ENCODE measurements at places on chromosomes 2 and 18. TPM values are rescaled to one million over a fixed set of nuclear protein-coding genes. Genes with fewer than 3 reads are reported as not detected.

GRCh38 chr2:101986804-101987740, 4.7 kb upstream of the IL1R2 start:
- H3K27ac ChIP-seq = no peak overlapping the region
- no peaks in the 10 kb centered on the region for H3K27me3 ChIP-seq
- no peaks in the 10 kb centered on the region for H3K36me3 ChIP-seq
- peaks cover 15% of the 10 kb centered on the region for H3K4me1 ChIP-seq
- no peak overlapping the region for H3K4me3 ChIP-seq

DNA sequence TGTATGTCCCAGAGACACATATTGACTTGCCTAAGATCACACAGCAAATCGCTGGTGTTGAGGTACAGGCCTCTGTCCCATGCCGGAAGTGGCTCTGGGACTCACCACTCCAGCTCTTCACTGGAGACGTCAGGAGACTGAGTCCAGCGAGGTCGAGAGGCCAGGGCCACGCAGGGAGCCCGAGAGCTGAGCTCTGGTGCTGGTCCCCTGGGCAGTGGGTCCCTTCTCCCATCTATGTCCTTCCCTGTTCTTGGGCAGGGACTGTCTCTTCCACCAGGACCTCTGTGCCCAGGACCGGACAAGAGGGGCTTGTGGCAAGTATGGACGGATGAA, 62.4 kb upstream of the TWIST2 start:
- peaks cover 5% of the 10 kb centered on the region for H3K27me3 ChIP-seq
- H3K4me3 ChIP-seq = no peak overlapping the region
- DNase-seq = no peak
- no peaks in the 10 kb centered on the region for H3K4me1 ChIP-seq
- no peaks in the 10 kb centered on the region for H3K36me3 ChIP-seq
- no peak overlapping the region for H3K27ac ChIP-seq

DNA sequence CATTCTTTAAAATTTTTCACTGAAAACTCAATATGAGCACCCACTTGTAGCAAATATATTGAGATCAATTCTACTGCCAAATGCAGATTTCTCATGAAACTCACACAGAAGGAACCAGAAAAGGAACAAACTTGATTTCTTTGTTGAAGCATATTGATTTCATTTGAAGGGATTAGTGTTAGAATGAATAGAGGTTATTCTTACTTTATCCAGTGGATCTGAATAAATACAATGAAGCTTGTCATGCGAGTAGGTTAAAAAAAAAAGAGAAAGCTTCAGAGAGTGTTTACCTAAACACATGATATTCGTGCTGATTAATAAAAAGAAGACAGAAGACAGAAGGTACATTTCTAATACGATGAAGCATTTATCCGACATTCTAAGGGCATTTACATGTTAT, 226.7 kb upstream of the ZSWIM2 start:
- no peak overlapping the region for H3K27ac ChIP-seq
- no peaks in the 10 kb centered on the region for H3K36me3 ChIP-seq
- H3K27me3 ChIP-seq = no peaks in the 10 kb centered on the region
- no peak overlapping the region for H3K4me3 ChIP-seq
- no peaks in the 10 kb centered on the region for H3K4me1 ChIP-seq
- DNase-seq = no peak

- no peaks in the 10 kb centered on the region for H3K4me1 ChIP-seq
- no peak overlapping the region for H3K4me3 ChIP-seq
- H3K27me3 ChIP-seq = no peaks in the 10 kb centered on the region
These were observed 65.0 kb downstream of the SLC4A5 start for GRCh38 chr2:74278176-74278575.

DNA sequence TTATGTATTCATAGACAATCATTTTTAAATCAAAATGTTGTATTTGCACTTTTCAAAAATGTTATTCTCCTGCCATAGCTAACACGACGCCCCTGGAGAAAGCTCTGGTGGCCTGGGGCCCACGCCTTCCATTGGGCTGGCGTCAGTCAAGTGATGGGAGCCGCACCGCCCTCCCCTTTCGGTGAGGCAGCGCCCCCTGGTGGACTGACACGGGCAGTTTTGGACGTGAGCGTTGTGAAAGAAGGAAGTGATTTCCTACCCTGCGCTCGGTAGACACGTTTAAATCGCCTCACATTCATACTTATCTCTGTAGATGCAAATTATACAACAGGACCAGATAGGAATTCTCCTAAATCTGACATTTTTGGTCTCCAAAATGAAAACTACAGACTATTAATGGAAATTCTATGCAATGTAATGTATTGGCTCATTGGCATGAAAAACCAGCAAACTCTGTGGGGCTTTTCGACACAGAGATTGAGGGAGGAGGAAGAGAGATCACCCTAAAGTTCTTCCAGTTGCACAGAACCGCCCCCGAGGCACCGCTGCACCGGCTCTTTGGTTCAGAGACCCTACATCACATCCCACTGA, 326.2 kb upstream of the SOX11 start:
- H3K36me3 ChIP-seq = no peaks in the 10 kb centered on the region
- DNase-seq = no peak
- H3K27me3 ChIP-seq = no peaks in the 10 kb centered on the region

- DNase-seq = no peak
- H3K36me3 ChIP-seq = no peaks in the 10 kb centered on the region
- peaks cover 17% of the 10 kb centered on the region for H3K4me1 ChIP-seq
- H3K27ac ChIP-seq = no peak overlapping the region
- no peak overlapping the region for H3K4me3 ChIP-seq
These were observed 2.3 kb upstream of the TFCP2L1 start for GRCh38 chr2:121287146-121287798.

- H3K4me1 ChIP-seq = peaks cover 48% of the 10 kb centered on the region
- no peak for DNase-seq
- H3K27me3 ChIP-seq = no peaks in the 10 kb centered on the region
- peak overlapping the region; percentile 38 for H3K4me3 ChIP-seq
- peak overlapping the region; percentile 59 for H3K27ac ChIP-seq
These were observed 17.7 kb upstream of the RAB10 start for GRCh38 chr2:26016012-26016705.

GRCh38 chr2:169320561-169320960, 41.8 kb downstream of the LRP2 start:
- no peaks in the 10 kb centered on the region for H3K27me3 ChIP-seq
- DNase-seq = no peak
- no peak overlapping the region for H3K27ac ChIP-seq
- H3K4me3 ChIP-seq = no peak overlapping the region
- H3K36me3 ChIP-seq = no peaks in the 10 kb centered on the region

DNA sequence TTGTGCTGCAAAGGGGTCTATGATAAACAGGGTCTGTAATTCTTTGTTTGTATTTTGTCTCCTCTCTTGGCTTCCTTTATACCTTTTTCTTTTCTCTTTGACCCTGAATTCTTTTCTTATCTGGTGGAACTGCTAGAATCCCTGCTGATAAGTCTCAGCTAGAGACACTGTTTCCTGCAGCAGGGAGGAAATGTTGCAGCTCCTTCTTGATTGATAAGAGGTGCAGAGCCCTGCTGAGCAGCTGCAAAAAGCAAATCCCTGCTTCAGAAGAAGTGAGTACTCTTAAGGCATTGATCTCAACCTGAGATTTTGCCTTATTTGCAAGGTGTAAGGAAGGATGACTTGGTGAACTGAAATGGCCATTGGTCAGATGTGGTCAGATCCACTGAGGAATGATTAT, 167.8 kb downstream of the NUP35 start:
- H3K4me3 ChIP-seq = no peak overlapping the region
- DNase-seq = no peak
- H3K27me3 ChIP-seq = no peaks in the 10 kb centered on the region
- no peaks in the 10 kb centered on the region for H3K36me3 ChIP-seq
- no peak overlapping the region for H3K27ac ChIP-seq

- H3K4me3 ChIP-seq = no peak overlapping the region
- DNase-seq = no peak
- no peaks in the 10 kb centered on the region for H3K4me1 ChIP-seq
- no peaks in the 10 kb centered on the region for H3K27me3 ChIP-seq
- no peak overlapping the region for H3K27ac ChIP-seq
These were observed 52.5 kb downstream of the CCDC141 start for GRCh38 chr2:178997477-178997876.

GRCh38 chr2:158716921-158717320, 78.2 kb upstream of the DAPL1 start:
- H3K4me3 ChIP-seq = no peak overlapping the region
- no peak for DNase-seq
- no peaks in the 10 kb centered on the region for H3K27me3 ChIP-seq
- H3K27ac ChIP-seq = no peak overlapping the region

The TUBA3E gene
- not detected for total RNA-seq

The HDHD2 gene
- 31.9 TPM for total RNA-seq

The OTX1 gene
- not detected for total RNA-seq

The SLC1A4 gene
- total RNA-seq = 33.8 TPM

The RGPD8 gene
- 30.3 TPM for total RNA-seq

All from thoracic aorta (tissue), 2 donors.